Right lung (tissue), 10 donors: ENCODE measurements at places on chromosomes 16 and 17.
A peak's percentile ranks its signal among the peaks of the same experiment; 100 is the strongest.

GRCh38 chr17:48576479-48577309 is 1.5 kb downstream of the HOXB4 start:
- no peak for DNase-seq

DNA sequence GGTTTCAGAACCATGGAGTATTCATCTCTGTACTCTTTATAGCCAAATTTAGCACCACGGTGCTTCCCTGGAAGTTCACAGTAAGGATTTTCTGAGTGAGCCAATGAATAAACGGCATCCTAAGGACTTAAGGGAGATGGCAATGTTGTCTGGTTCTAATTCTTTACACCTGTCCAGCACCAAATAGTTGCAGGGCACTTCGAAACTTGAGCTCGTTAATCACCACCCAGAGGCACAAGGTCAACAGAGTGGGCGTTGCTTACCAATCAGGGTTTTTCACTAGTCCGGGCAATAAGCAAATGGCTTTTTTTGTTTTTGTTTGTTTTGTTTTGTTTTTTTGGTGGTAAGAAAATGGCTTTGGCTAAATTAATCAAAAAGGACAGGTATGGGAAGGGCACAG is 28.2 kb upstream of the TMEM220 start:
- DNase-seq, result no peak

GRCh38 chr17:45288825-45289224 is 26.9 kb upstream of the SPATA32 start:
- no peak for DNase-seq

GRCh38 chr17:78032166-78032565 is 73.7 kb downstream of the TNRC6C start:
- DNase-seq, result peak; percentile 65

GRCh38 chr17:39722965-39723848 is 7.1 kb downstream of the MIEN1 start:
- no peak for DNase-seq

- DNase-seq, result no peak
Measured at GRCh38 chr17:17001076-17001777, 29.3 kb upstream of the TNFRSF13B start.

DNA sequence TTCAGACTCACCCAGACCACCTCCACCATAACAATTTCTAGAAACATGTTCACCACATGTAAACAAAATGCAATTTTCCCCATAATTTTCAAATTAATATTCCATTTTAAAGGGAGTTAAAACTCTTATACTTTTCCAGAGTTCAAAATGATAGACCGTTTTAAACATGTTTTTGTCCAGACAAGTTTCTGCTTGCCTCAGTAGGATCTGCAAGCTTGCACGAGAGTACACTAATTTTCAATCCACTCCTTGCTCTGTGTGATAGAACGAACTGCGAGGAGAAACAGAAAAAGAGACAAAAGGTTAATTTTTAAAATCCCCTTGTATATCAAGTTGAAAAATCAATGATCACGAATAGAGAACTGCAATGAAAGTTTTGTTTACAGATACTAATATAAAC is 7.1 kb downstream of the FAHD1 start:
- DNase-seq, result no peak

GRCh38 chr16:83807327-83807709 is 460 bp upstream of the HSBP1 start:
- no peak for DNase-seq

DNA sequence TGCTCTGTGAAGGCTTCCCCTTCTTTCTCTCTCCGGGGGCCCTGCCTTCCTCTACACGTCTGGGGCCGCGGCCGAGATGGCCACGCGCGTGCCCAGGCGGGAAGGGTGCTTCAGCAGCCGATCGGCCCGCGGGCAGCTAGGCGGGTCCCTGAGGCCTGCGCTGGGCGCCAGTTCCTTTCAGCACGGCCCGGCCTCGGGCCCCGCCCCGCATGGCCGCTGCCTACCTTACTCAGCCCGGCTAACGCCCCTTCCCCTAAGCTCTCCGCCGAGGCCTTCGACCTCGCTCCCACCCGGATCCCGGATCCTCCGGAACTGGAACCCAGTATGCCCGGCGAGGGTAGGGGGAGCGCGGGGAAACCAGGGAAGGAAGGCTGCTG is 335 bp downstream of the TMEM11 start:
- no peak for DNase-seq

- no peak for DNase-seq
Measured at GRCh38 chr16:57689762-57690558, 4.6 kb upstream of the DRC7 start.

- DNase-seq, result no peak
Measured at GRCh38 chr16:80507538-80507937, 33.3 kb upstream of the DYNLRB2 start.

- DNase-seq, result no peak
Measured at GRCh38 chr16:50266337-50267091, at the start of gene ADCY7. Gene ADCY7 (plus strand): TSS chr16:50266551. CDS start chr16:50288180, 21,629 bp downstream.

DNA sequence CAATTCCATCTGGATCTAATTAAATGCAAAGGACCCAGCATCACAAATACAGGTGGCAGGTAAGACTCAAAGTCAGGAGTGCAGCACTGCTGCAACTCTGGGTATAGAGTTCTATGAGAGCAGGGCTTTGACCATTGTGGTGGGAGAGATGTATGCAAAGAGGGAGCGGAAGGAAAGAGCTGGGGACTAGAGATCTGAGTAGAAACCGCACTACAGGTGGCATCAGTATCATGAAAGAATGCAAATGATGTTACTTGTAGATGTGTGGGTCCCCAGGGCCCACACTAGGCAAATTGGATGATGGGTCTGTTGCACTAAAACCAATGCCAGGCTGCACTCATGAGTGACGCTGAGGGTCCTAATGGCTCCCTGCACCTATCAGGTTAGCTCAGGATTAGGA is 287.1 kb upstream of the ASIC2 start:
- DNase-seq, result no peak

DNA sequence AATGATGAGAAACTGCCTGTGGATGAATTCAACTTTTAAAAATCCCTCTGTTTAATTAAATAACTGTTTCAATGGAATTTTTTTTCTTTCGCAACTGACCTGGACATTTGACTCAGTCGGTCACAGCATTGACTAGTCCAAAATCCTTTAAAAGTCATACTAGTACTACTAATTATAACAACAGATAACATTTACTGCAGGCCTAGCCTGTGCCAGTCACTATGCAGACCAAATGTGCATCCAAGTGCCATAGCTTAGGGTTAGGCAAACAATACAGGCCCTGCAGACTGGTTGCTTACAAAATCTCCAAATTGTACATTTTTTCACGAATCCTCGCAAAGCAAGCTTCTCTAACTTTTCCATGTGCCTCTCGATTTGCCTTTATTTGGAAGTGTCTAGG is 56.6 kb downstream of the MYOCD start:
- DNase-seq, result no peak

- DNase-seq, result no peak
Measured at GRCh38 chr17:15285466-15285865, 20.3 kb upstream of the PMP22 start.

GRCh38 chr16:21646721-21647561 is 5.5 kb downstream of the IGSF6 start:
- no peak for DNase-seq

DNA sequence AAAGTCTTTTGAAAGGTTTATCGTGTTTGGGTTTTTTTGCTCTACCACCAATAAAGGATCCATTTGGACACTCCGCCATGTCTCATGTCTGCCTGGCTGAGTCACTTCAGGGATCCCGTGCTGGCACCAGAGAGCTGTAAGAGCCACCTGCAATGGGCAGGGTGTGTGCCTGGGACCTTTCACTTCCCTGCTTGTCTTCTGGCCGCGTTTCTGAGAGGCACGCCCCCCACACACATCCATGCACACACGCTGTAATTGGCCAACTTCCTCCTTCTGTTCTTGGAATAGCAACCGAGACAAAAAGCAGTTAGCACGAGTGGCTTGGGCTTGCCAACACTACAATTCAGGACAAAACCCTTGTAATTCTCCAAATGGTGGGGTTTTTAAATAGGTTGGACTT is 9.8 kb upstream of the SOST start:
- DNase-seq, result no peak

- no peak for DNase-seq
Measured at GRCh38 chr17:76385892-76386786, 1.7 kb downstream of the SPHK1 start.

DNA sequence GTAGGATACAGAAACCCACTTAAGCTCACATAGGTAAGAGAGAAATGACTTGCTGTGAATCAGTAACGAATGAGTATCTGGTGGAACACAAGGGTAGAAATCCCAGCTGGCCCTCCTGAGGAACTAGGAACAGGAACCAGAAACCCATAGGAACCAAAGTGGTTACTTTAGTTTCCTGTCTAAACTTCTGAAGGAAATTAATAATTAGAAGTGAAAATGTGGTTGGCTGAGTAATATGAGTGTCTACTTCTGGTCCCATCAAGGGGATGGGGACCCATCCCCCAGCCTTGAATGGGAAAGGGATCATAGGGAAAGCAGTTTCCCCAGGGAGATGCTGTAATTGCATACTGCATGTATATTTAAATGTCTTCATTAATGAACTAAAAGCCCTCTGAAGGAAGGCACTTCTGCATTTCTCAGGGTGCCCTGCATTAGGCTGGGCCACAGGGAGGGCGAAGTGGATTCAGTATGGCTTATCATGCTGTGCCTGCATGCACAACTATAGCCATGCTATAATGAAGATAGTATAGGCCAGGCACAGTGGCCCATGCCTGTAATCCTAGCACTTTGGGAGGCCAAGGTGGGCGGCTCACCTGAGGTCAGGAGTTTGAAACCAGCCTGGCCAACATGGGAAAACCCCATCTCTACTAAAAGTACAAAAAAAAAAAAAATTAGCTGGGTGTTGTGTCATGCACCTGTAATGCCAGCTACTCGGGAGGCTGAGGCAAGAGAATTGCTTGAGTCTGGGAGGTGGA is 45.6 kb downstream of the CYB5B start:
- DNase-seq, result no peak

DNA sequence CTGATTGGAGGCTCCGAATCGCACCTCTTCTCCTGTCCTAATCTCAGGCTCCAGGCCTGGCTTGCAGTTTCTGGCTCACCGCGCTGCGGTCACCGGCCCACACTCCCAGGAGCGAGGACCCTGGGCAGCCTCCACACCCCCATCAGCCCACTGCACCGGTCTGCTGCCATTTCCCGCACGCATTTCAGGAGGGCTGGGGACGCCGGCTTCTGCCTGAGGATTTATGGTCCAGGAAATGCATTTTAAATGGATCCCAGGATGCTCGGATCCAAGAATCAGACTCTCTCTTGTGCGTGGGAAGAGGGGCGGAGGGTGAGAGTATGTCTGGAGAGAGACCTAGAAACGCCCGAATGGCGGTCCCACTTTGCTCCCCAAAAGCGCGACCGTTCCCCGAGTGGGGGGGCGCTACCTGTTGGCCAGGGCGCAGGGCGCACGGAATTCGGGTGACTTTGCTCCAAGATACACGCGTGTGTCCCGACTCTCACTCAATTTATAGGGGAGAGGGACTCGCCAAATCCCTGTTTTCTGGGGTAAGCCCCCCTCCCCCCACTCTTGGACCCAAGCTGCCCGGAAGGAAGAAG is 817 bp upstream of the JPH3 start:
- DNase-seq, result no peak

DNA sequence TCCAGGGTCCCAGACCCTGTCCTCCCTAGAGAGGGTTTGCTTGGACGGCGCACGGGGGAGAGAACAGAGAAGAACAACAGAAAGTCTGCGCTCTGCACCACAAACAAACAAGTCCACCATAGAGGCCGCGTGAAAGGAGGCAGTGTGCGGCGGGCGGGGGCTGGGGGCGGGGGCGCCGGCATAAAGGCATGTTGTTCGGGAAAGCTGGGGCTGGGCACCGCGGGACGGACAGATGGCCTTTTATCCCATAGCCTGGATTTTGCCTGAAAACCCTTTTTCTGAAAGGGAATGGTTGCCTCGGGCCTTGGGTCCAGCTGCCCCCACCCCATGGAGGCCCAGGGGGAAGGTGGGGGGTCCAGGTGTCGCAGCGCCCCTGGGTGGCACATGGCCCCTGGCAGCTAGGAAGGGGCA is 26.0 kb downstream of the FA2H start:
- no peak for DNase-seq
